Left renal pelvis (tissue), 4 donors: ENCODE measurements at places on chromosomes 3 and 15. TPM values are rescaled to one million over a fixed set of nuclear protein-coding genes. Genes with fewer than 3 reads are reported as not detected.

The ZNF774 gene
- 5.3 TPM for polyA plus RNA-seq

The PIGBOS1 gene
- 16.8 TPM for polyA plus RNA-seq

The COL8A1 gene
- polyA plus RNA-seq = 9.8 TPM

The LINGO1 gene
- 16.1 TPM for polyA plus RNA-seq

The ATP13A5 gene
- 0.11 TPM for polyA plus RNA-seq

The PHLDB2 gene
- 29.8 TPM for polyA plus RNA-seq

The DZIP3 gene
- polyA plus RNA-seq = 39.9 TPM

The SLC28A2 gene
- not detected for polyA plus RNA-seq

The MINAR1 gene
- polyA plus RNA-seq = 0.91 TPM

The SPATA12 gene
- polyA plus RNA-seq = 0.15 TPM

- DNase-seq = no peak
These were observed 32.2 kb upstream of the SEC13 start for GRCh38 chr3:10353160-10353559.

- peak; percentile 27 for DNase-seq
These were observed 146.9 kb upstream of the GADL1 start for GRCh38 chr3:31041161-31041978.

DNA sequence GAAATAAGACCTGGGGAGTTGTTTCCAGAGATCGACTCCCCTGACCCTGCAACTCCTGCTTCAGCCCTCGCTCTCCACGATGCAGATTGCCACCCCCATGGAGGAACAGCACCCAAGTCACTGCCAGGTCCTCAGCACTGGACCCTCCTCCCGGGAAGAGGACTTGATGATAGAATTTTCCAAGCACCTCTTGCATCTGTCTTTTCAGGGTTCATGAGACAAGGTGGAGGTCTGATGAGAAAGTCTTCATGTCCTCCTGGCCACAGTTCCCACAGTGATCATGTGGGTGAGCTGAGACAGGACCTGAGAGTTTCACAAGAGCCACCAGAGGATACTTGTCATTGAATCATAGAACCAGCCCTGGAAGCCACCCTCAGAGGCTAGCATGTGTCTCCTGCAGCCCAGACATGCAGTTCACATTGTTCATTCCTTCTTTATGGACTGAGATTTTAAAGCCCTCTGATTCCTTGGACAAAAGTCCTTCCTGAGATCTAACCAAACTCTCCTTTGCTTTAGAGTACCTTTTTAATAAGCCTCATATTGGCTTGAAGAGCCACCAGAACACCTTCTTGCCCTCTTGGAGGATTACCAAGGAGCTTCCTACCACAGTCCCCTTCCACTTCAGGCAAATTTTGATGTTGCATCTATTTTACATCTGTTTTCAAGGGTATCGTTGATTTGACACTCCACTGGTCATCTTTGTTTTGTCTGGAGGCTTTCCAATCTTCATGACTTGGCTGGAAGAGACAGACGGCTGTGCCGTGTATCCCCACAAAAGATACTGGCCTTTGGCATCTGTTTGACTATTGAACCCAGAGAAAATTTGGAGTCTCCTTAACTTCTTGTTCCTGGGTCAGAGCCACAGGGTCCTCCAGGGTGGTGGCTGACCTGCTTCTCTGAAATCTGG lies 224.8 kb upstream of the BHLHE40 start:
- no peak for DNase-seq

- peak; percentile 36 for DNase-seq
These were observed 942.0 kb downstream of the SQOR start for GRCh38 chr15:46576646-46577395.

DNA sequence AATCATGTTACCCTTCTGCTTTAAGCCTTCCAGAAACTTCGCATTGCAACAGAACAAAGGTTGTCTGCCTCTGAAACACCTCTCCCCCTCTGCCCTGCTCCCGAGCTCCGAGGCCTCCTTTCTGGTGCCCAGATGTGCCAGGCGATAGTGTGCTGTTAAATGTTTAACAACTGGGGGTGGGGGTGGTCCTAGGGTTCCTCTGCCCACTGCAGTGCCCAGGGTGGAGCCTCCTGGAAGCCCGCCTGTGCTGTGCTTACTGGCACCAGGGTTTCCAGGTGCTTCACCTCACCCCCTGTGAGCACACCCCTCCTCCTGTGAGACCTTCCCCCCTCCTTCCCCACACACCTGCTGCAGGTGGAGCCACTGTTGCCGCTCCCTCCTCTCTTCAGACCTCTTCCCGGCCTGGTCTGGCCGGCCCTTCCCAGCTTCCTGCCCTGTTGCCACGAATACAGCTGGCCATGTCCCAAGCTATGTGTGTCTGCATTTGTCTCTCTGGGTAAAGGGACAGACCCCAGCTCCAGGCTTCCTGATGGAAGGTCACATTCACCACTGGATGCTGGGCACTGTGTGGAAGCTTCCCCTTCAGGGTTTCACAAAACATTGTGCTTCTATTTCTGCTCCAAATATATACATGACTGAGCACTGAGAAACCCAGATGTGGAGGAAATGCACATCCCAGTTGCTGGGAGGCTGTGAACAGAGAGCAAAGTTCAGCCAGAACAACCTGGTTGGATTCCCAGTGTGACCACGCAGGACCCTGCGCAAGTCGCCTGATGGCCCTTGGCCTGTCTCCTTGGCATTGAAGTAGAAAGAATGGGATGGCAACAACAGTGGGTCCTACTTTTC lies 37.2 kb downstream of the MGLL start:
- DNase-seq = no peak

DNA sequence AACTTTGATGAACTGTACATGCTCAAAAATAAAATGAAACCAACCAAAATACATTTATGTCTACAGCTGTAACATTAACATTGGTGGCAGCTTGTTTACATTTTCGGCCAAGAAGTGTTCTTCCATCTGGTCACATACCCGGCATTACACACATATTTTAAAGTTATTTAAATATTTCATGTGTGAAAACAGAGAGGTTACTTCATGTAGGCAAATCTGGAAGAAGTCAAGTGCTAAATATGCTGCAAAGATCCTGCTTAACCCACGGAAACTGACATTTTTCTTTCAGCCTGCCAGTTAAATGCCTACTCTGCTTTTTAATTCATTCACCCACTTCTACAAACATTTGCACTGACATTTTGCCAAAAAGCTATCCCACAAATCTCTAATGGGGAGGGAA lies 69.7 kb downstream of the MB21D2 start:
- no peak for DNase-seq

DNA sequence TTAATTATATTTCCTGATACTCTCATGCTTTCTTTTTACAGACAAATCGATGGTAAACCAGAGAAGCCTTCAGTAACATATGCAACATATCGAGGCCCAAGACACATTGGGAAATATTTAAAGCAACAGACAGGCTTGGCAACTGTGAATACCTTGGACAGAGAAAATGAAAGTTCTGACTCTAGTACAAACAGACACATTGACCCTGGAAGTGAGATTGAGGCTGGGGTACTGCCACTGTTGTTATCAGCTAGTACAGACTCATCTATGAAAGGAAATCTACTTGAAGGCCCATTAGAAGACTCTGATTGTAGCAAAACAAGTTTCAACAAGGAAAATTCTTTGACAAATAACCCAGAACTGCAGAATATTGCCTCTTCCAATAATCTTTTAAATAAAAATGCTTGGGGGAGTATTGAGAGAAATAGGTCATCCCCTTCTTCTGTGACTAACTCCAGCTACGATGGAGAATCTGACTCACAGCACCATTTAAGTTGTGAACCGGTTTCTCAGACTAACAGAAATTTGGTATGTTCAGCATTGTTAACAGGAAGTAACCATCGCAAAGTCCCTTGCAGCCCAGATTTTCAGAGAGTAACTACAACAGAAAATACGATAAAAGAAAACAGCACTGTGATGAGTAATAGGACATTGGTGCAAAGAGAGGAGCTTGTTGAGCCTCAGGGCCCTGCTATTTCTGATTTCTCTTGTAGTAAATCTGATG lies 50.2 kb downstream of the CRYBG3 start:
- no peak for DNase-seq

GRCh38 chr3:113968986-113969385 lies 21.2 kb downstream of the ZDHHC23 start:
- DNase-seq = no peak

DNA sequence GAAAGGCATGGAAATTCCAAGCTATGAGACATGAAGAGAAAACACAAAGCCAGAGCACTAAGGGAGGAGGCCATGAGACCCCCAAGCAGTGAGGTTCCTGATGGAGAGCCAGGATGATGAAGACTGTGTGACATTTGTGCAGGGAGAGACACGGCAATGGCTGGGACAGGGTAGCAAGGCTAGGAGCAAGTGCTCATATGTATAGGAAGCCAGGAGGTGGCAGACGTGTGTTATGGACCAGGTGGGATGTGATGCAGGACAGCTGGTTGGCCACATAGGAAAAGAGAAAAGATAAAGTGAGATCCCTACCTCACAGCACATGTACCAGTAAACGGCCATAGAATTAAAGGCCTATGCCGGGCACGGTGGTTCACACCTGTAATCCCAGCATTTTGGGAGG lies 112.7 kb downstream of the APBA2 start:
- DNase-seq = no peak

GRCh38 chr3:16849229-16849628 lies 35.5 kb upstream of the PLCL2 start:
- no peak for DNase-seq

DNA sequence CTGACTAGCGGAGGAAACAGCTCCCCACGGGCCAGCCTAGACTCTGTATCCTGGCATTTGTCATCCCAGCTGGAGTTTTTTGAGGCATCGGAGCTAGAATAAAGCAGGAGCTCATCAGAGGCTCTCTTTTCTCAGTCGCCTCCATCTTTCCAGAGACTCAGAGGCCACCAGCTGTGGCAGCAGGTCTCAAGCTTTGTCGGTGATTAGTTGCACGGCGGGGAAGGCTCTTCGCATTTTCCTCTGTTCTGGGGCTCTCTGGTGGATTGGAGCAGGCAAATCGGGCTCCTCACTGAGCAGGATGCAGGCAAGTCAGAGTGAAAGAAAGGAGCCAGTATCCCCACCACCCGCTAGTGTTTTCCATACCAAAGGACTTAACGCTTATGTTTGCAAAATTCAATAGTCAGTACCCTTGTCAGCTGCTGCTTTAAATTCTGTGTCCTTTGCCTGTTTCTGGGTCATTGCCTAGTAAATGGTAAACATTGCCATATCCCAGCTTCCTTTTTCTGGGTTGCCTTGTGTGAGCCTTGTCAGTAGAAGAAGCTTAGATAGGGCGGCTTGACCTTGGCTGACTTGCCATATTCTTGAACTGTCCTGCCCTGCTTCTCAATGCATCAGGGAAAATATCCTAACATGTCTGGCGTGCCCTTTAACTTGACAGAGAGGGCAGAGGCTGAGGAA lies 127.1 kb downstream of the PTPRG start:
- no peak for DNase-seq

DNA sequence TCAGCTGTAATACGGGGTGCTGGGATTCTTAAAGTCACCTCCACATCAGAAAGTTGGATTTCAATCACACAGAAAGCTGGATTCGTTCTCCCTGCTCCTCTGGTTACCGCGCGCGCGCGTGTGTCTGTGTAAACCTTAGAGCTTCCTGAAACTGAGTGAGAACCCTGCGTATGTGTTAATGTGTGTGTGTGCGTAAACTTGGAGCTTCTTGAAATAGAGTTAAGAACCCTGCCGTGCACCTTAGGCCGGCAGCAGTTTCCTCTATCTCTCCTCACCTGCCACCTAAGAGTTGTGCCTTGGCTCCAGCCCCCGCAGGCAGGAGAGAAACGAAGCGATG lies 531 bp downstream of the LZTFL1 start:
- no peak for DNase-seq

- DNase-seq = no peak
These were observed 6.8 kb upstream of the PRR23E start for GRCh38 chr3:127185962-127186674.

DNA sequence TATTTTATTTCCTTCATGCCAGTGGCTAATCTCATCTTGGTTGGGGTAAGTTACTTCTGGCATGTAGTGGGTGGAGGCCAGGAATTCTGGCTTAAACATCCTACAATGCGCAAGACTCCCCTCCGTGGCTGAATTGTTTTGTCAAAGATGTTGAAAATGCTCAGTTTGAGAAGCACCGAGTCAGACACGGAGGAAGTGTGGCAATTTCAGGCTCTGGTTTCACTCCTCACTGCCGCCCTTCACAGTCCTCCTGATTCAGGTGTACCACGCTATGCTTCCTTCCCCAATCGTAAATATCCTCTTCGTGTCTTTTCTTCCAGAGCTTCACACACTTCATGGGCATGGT lies 150.7 kb downstream of the OPA1 start:
- DNase-seq = no peak

DNA sequence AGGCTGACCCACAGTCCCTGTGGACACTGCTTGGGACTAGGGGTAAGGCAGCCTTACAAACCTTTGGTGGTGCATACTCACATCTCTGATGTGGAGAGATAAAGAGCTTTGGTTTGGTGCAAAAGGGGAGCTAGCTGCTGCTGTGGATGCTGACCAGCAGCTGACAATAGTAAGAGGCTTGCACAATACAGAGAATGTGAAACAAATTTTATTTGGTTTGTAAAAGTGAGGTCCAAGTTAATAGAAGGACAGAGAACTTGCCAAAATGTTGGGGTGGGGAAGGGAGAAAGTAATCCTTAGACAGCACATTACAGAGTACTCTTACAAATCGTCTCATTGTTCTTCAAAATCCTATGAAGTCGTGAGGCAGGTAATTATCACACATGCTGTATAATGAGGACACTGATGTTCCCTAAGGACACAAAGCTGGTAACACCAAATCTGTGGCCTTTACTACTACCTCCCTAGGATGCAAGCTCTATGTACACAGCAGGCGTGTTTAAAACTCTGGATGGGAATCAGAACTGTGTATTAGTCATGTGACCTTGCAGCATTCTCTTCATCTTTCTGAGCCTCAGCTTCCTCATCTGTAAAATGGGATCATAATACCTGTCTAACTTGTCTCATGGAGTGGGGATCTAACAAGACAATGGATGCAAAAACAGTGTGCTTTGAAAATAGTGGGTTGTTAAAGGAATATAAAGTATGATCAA lies 21.6 kb downstream of the ARHGAP31 start:
- DNase-seq = no peak

- DNase-seq = no peak
These were observed 176.6 kb downstream of the USP13 start for GRCh38 chr3:179829401-179829800.

DNA sequence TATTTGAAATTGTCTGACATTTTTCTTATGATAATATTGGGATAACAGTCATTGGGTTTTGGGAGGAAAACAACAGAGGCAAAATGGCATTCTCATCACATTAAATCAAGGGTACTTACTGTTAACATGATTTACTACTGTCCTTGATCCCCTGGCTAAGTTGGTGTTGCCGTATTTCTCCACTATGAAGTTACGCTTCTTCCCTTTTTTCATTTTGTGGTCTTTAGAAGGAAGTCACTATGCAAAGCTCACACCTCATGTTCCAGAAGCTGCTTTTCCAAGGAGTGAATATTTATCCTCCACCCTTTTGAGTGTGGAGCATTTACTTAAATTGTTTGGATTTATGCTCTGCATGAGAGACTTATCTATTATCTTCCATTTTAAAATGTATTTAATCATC lies 63.7 kb downstream of the ALCAM start:
- DNase-seq = no peak

GRCh38 chr3:52385157-52385556 lies 59.7 kb downstream of the SEMA3G start:
- DNase-seq = peak; percentile 6

DNA sequence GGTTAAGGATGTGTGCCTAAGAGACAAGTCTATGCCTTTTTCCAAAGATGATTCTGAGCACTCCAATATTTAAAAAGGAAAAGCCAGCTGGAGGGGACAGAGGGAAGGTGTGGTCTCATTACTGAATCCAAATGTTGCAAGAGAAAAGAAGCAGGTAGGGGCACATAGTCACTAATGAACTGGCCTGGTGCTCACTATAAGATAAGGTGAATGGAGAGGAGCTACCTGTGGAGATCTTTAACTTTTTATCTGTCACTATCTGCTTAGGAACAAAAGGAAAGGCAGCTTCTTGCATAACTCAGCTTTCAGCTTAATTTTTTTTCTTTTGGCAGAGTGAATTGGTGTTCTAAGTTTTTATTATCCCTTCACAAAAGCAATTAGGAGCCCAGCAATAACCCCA lies 69.1 kb downstream of the RPN1 start:
- DNase-seq = no peak
